Caki2 (cell line): ENCODE measurements at places on chromosomes 5 and 9.

GRCh38 chr5:44714871-44715561 lies 93.7 kb upstream of the MRPS30 start:
- DNase-seq: no peak

DNA sequence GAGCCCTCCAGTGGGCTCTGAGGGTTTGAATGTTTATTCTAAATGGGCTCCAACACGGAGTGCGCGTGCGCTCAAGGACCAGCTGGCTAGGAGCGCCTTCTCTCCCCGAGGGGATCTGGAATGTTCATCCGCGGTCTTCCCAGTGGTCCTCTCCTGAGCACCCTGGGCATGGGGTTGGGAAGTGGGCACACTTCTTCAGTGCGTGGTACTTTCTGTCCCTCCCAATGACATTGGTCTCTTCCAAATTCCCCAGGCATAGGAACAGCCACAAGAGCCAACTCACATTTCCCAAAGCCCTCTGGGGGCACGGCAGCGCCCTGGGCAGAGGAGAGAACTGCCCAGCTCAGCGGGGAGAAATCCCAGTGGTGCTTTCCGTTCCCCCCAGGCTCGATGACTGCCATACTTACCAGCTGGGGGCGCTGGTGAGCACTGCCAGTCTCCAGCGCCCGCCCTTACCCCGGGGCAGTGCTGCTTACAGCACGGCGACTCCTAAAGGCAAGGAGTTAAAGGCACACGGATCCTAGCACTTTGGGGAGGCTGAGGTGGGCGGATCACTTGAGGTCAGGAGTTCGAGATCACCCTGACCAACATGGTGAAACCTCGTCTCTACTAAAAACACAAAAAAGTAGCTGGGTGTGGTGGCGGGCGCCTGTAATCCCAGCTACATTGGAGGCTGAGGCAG lies 29.9 kb upstream of the OBP2B start:
- DNase-seq: no peak

DNA sequence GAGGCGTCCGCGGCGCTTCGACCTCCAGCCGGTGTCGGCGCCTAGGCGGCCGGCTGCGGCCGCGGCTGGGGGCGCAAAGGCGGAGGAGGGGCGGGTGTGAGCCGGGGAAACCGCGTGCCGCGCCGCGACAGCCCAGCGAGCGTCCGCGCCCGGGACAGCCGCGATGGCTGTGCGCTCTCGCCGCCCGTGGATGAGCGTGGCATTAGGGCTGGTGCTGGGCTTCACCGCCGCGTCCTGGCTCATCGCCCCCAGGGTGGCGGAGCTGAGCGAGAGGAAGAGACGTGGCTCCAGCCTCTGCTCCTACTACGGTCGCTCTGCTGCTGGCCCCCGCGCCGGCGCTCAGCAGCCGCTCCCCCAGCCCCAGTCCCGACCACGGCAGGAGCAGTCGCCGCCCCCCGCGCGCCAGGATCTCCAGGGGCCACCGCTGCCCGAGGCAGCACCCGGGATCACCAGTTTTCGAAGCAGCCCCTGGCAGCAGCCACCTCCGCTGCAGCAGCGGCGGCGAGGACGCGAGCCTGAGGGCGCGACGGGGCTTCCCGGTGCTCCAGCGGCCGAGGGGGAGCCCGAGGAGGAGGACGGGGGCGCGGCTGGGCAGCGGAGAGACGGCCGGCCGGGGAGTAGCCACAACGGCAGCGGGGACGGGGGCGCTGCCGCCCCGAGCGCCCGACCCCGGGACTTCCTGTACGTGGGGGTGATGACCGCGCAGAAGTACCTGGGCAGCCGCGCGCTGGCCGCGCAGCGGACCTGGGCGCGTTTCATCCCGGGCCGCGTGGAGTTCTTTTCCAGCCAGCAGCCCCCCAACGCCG lies 605 bp downstream of the CHSY3 start:
- no peak for DNase-seq

GRCh38 chr5:94524841-94525697 lies 93.3 kb downstream of the KIAA0825 start:
- peak; percentile 10 for DNase-seq

GRCh38 chr5:142825378-142826089 lies 55.4 kb downstream of the ARHGAP26 start:
- peak; percentile 84 for DNase-seq

GRCh38 chr5:14364096-14364495 lies 217.5 kb upstream of the OTULINL start:
- DNase-seq: no peak

DNA sequence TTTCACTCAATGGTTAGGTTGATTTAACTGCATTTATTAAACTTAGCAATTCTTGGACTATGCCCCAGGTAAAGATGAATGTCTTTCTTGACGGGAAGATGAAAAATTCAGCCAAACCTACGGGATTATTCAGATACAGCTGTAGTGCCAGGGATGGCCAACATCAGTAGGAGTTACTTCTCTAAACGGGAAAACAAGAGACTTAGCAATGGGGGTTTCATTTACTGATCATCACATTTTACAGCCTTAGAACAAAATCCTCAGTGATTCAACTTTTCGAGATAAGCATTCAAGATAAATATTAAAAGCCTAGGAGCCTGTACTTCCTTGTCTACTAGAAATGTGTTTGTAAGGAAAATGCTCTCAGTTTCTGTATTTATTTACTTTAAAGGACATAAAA lies 46.1 kb downstream of the S1PR3 start:
- DNase-seq: no peak

DNA sequence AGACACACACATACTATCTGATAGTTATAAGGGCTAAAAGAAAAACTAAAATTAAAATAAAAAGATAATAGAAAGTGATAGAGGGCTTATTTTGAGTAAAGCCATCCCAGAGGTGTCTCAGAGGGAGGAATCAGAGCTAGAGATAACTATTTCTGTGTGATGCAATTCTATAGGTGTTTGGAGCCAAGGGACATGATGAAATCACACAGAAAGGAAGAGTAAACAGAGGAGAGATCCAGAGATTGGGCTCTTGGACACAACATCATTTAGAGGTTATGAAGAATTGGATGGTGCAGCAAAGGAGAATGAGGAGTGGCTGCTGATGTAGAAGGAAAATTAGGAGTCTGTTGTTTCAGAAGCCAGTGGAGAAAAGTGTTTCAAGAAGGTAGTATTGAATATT lies 393.5 kb downstream of the DIRAS2 start:
- DNase-seq: no peak

DNA sequence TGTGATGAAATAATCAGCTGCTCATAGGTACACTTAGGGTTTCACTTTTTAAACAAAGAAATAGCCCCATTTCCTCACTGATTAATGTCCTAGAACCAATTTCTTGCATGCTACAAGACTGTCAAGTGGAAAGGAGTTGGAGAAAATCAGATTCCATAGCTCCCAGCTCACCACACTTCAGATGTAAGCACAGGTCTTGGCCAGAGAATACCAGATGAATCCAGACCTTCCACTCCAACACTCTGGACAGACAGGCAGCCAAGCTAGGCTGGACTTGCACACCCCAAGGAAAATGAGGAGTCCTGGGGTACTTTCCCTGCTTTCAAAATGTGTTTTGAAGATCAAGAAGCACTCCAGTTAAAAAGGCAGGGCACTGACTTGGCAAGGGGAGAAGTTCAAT lies 68.5 kb downstream of the KLHL3 start:
- no peak for DNase-seq

DNA sequence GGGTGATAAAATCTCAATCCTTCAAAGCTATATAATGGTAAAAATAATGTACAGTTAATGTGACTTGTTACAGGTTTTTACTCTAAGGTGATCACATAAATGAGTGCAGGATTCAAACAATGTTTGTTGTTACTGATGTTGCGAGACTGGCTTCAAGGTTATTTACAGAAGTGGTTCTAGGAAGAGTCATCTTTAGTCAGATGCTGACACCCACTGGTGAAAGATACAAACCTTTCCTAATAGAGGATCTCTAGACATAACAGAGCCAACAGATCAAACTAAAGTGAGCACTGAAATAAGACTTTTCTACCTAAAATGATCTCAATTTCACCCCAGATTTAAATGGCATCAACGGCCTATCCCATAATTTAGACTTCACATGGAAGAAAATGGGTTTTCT lies 20.2 kb downstream of the ARSB start:
- peak; percentile 40 for DNase-seq

DNA sequence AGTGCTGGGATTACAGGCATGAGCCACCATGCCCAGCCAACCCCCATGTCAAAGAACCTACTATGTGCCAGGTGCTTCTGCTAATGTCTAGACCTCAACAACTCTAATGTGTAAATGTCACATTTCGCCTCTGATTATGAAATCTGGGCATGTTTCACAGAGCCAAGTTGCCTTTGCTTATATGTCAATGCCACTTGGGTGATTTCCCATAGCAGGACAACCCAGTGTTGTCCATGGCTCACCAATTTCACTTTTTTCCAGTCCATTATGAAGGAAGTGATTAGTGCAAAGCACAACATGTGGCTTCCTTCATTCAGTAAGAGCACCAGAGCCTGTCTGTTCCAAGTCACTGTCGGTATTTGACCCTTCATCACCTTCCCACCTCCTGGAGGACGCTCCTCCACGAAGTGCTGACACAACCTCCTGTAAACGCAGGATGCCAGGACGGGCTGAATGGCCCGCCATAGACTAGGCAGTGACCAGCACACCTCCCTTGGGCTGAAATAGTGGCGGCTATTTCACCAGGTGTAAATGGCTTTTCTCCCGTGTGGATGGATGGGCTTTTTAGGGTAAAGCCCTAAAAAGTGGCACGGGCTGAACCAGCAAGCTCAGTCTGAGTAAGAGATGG lies 962 bp upstream of the PKN3 start:
- DNase-seq: peak; percentile 47

DNA sequence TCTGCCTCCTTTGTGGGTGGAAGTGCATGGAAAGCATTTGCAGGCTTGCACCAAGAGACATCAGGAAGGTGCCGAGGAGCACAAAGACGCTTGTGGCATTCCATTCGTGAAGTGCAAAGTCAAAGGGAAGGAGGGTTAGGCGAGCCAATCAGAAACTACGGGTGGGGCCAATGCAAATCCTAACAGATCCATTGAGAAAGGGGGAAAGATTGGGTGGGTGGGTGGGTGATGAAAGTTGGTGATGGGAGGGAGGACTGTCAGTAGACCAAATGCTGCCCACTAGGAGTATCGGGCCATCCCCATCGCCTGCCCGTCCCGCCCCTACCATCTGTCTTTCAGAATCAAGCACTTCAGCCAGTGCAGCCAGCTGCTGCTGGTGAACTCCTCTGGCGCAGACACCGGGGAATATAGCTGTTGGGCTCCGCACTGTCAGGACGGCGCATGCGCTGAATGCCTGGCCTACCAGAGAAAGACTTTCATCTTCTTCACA lies 17.1 kb upstream of the ANXA6 start:
- DNase-seq: no peak

DNA sequence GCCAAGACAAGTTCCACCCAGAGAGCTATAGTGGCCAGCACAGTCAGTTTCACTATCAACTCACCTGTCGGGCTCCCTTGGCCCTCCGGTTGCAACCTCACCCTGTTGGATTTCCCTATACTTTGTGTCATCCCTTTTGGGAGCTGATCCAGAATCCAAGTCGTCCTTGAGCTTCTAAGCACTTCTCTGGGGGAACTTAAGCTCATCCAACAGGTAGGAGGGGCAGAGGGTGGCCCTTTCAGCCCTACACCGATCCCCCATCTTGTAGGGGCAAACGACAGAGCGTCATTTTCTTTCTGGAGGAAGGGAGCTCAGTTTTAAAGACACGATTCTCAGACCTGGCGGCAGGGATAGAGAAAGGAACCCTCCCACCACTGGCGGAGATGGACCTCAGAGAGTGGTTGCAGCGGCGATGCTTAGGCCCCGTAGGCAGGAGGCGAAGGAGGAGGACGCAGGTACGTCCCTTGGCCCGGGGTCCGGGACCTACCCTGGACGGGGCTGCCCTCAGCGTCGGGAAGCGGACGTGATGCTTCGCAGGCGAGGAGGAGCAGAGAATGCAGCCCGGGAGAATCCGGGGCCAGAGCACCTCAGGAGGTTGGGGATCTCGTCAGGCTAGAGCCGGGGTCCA lies 519 bp downstream of the ZER1 start:
- DNase-seq: peak; percentile 14

- DNase-seq: peak; percentile 88
Measured at GRCh38 chr9:136228107-136228875, 17.3 kb downstream of the QSOX2 start.

GRCh38 chr9:138061631-138062030 lies 184.0 kb downstream of the CACNA1B start:
- DNase-seq: no peak

GRCh38 chr5:67035098-67035740 lies 161.4 kb downstream of the CD180 start:
- no peak for DNase-seq

- DNase-seq: no peak
Measured at GRCh38 chr5:178337334-178337741, 104.7 kb upstream of the PHYKPL start.

GRCh38 chr9:1869843-1870242 lies 145.3 kb upstream of the SMARCA2 start:
- DNase-seq: peak; percentile 1

- DNase-seq: no peak
Measured at GRCh38 chr9:84992381-84992780, 322.9 kb downstream of the NTRK2 start.

DNA sequence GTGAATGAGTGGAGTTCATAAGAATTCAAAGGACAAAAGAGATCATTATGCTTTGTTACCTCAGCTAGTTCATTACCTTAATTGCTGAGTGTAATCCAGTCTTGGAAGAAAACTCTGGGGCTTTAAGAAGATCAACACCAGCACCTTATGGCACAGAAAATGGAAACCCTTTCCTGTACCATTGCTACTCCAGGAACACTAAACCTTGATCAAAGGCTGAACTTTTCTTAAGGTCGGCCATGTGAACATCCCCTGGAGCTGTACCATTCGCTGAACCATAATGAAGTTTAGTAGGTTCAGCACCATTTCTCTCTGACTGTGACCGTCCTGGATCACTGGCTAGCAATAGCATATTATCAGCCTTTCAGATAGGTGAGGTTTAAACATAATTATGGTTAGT lies 97.4 kb downstream of the PBX3 start:
- DNase-seq: no peak

- no peak for DNase-seq
Measured at GRCh38 chr9:91036356-91036755, 234.7 kb downstream of the SYK start.

GRCh38 chr9:116555556-116556155 lies 131.4 kb upstream of the TRIM32 start:
- peak; percentile 18 for DNase-seq

DNA sequence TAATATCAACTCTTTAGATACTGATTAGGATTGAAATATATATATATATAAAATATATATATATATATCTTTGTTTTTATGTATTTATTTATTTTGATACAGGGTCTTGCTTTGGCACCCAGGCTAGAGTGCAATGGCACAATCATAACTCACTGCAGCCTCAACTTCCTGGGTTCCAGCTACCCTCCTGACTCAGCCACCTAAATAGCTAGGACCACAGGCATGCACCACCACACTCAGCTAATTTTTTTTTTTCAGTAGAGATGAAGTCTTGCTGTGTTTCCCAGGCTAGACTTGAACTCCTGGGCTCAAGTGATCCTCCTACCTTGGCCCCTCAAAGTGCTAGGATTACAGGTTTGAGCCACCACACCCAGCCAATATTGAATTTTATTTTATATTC lies 20.6 kb upstream of the CDH6 start:
- DNase-seq: no peak

GRCh38 chr5:1865486-1865885 lies 17.2 kb downstream of the IRX4 start:
- DNase-seq: no peak
